Liver (tissue), 10 donors: ENCODE measurements at places on chromosomes 1 and 21.
A peak's percentile ranks its signal among the peaks of the same experiment; 100 is the strongest.

GRCh38 chr1:21899267-21899810 is 37.8 kb downstream of the HSPG2 start:
- DNase-seq = no peak

GRCh38 chr1:245991266-245991665 is 515.8 kb downstream of the SMYD3 start:
- DNase-seq = no peak

DNA sequence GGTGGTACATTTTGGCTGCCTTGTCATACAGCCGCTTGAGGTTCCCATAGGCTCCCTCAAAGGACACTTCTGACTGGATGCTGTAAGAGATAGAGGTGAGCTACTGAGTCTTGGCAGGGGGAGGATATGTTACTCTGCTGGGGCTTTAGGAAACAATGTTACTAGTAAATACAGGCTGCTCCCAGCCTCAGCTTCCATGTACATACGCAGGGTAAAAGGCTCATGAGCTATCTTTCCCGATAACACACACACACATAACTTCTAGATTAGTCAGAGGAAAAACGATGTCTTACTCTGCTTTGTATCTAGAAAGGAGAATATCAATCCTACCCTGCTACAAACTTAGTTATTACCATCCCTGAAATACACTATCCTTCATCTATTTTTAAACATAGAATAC is 14.3 kb downstream of the SMG5 start:
- no peak for DNase-seq

DNA sequence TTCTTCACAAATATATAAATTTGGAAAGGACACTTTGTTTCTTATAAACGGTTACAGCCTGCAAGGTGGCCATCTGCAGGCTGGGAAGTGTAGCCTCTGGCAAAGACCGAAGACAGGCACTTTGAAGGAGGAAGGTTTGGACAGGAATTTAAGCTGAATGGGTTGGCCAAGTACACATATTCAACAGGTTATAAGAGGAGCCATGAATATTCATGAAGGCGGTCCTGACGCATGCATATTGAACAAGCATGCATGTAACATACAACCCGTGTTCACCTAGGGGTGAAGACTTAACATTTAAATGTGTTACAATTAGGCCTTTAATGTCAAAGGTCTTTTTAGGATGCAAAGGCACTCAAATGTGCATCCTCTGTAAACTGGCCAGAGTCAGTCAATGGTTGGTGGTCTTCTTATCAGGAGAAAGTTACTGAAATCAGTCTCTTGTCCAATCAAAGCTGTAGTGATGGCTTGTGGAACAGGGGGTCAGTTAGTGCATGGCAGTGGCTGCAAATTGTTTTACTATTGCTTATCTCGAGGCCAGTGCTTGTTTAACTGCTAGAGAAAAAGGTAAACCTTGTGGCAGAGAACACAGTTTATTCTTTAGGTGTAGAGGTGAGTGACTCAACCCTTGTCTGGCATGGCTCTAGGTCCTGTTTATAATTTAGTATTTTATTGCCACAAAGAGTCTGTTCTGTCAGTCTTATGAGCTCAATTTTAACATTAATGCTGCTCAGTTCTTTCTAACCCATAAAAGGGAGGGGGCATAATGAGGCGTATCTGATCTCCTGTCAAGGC is 70.3 kb upstream of the F3 start:
- DNase-seq = no peak

GRCh38 chr21:25039461-25040380 is 567.6 kb downstream of the MRPL39 start:
- DNase-seq = no peak

DNA sequence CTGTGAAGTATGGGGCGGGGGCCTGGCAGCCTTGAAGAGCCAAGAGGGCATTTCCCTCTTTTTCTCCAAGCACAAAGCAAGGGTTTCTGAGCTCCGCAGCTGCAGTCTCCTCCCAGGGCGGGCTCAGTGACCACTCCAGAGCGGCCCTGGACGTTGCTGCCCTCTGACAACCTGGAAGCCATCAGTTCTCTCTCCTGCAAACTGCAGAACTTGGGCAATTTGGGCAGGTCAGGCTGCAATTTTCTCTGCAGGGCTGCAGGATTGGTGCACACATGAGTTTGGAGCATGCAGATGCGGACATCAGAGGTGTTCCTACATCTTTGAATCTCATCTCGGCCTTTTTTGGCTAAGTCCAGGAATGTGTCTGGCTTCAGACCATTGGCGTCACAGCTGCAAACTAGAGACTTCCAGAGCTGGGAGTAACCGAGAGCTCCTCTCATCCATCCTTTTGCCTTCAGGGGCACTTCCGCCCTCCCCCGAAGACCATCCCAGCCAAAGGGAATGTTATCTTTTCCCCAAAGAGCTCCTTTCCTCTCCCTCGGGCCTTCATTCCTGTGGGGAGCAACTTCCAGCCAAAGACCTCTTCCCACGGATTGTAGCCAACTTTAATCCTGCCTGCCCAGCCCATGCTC is 139.6 kb upstream of the WNT4 start:
- peak; percentile 21 for DNase-seq

GRCh38 chr1:110780600-110781484 is 92.1 kb upstream of the CD53 start:
- DNase-seq = peak; percentile 71

GRCh38 chr1:172976222-172977041 is 74.3 kb downstream of the TNFSF18 start:
- DNase-seq = no peak

GRCh38 chr21:27695246-27695645 is 728.4 kb upstream of the ADAMTS5 start:
- DNase-seq = no peak

GRCh38 chr21:44018813-44019567 is 6.9 kb downstream of the TRAPPC10 start:
- DNase-seq = peak; percentile 24

- no peak for DNase-seq
These were observed 32.9 kb downstream of the NRIP1 start for GRCh38 chr21:15031790-15032357.

- no peak for DNase-seq
These were observed 105.2 kb downstream of the LAMC2 start for GRCh38 chr1:183291216-183291762.

GRCh38 chr1:11026052-11026451 is 13.6 kb downstream of the TARDBP start:
- no peak for DNase-seq

- no peak for DNase-seq
These were observed 393 bp downstream of the LYSMD1 start for GRCh38 chr1:151165281-151165737.

GRCh38 chr1:72324451-72324850 is 42.1 kb upstream of the NEGR1 start:
- no peak for DNase-seq

DNA sequence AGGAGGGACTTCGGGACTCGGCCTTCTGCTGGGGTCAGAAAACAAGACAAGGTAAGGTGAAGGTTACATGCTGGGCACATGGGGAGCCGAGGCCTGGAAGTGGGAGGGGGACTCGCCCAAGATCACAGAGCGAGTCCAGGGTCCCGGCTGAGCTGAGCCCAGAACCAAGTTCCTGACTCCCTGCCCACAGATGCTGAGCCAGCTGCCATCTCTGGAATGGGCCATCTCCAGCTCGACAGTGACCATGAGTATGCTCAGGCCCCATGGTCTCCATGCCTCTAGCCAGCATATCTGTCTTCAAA is 26.7 kb upstream of the EDN2 start:
- DNase-seq = no peak

- DNase-seq = no peak
These were observed 175.3 kb downstream of the CACNA1E start for GRCh38 chr1:181658581-181658980.

GRCh38 chr1:89552471-89553081 is 27.9 kb downstream of the LRRC8B start:
- no peak for DNase-seq

GRCh38 chr1:164813776-164814175 is 254.8 kb downstream of the PBX1 start:
- no peak for DNase-seq

GRCh38 chr21:34335316-34335715 is 28.5 kb upstream of the KCNE2 start:
- no peak for DNase-seq

DNA sequence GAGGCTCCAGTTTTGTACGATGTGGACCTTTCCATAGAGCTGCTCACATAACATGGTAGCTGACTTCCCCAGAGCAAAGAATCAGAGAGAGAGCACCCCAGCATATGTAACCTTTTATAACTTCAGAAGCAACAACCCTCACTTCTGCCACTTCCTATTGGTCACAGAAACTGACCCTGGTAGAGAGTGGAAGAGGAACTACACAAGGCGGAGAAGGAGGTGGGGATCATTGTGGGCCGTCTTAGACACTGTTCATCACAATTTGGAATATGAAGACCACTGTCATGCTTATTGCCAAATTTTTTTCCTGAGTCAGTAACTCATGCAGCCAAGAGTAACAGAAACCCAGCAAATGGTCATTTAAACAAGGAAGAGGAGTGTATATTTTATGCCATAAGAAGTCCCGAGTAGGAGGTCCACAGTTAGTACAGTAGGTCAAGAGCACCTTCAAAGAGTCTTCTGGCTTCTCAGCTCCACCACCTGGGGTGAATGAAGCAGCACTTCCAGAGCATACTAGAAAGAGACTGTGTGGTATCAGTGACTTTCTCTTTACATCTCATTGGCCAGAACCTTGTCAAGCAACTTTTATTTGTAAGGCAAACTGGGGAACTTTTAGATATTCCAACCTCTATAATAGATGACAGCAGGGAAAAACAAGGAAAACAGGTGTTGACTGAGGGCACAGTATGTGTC is 71.8 kb downstream of the ODF2L start:
- no peak for DNase-seq

- peak; percentile 22 for DNase-seq
These were observed 89.0 kb upstream of the CD34 start for GRCh38 chr1:207999972-208000371.

GRCh38 chr1:27350663-27351540 is 9.1 kb downstream of the SYTL1 start:
- DNase-seq = no peak

DNA sequence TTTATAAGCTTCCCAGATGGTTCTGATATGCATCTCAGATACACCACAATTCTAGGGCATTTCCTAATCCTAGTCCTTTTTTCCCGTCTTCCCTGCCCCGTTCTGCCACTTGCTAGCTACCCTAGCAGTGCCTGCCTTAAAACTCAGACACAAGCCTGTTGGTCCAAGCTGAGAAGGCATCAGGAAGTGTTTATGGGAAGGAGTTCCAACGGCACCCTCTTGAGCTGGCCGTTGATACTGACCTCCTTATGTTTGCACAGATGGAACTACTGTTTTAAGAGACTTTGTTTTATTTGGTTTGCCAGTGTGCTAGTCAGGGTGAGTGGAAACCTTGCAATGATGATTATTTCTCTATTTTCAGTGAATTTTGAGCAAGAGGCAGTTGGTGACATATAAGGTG is 67.2 kb downstream of the UCK2 start:
- no peak for DNase-seq

GRCh38 chr1:173601588-173601987 is 1.3 kb downstream of the SLC9C2 start:
- DNase-seq = no peak

GRCh38 chr1:83676106-83676505 is 322.8 kb downstream of the TTLL7 start:
- DNase-seq = no peak

DNA sequence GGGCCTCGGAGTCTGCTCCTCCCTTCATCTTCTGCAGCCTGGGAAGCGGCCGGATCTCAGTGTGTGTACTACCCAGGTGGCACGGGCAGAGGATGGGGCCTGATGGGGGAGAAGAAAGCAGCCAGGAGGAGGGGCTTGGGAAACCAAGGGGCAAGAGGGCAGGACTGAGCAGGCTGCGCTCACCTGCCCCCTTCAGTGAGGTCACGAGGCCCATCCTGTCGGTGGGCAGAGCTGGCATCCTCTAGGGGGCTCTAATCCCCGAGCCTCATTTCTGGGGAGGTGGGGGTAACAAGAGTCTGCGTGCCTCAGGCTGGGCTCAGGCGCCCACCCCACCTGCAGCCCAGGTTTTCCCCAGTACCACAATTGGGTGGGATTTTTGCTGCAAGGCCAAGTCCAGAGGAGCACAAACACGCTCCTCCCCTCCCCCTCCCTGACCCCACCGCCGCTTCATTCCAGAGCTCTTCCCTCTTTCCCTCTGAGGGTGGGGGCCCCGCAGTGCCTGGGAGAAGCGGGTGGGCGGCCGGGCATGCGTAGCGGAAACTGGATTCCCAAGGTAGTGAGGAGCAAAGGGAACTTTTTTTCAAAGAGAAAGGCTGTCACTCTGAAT is 1.8 kb upstream of the WNT3A start:
- no peak for DNase-seq

GRCh38 chr1:214027498-214027897 is 39.7 kb downstream of the PROX1 start:
- no peak for DNase-seq

- DNase-seq = no peak
These were observed 175.5 kb downstream of the CYYR1 start for GRCh38 chr21:26397545-26397944.

DNA sequence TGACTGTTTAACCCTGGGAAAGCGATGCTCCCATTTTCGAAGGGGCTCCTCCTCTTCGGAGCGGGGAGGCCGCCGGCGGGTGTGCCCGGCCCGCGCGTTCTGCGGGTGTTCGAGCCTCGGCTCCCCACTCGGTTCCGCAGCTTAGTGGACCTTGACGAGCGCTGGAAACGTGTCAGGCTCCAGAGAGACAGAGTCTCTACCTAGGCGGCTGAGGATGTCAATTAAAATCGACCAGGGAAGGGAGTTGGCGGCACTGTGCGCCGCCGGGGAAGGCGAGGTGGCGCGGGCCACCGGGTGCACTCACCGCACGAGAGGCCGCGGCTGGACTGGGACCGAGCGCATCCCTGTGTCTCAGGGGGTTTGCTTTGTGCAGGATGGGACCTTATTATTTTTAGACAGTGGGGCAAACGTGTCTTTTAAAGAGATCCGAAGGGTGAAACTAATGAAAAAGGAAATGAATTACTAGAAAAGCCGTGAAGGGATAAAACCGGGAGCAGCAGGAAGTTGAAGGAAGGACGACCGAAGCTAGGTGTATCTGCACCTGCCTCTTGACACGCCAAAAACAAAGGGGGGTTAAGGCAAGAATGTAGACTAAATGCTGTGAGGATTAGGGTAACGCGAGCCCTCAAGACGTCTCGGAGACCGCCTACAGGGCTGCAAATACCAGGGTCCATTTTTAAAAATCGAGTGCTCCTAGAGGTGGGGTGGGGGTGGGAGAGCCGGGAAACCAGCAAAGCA is 5.6 kb downstream of the LHX4 start:
- DNase-seq = no peak

DNA sequence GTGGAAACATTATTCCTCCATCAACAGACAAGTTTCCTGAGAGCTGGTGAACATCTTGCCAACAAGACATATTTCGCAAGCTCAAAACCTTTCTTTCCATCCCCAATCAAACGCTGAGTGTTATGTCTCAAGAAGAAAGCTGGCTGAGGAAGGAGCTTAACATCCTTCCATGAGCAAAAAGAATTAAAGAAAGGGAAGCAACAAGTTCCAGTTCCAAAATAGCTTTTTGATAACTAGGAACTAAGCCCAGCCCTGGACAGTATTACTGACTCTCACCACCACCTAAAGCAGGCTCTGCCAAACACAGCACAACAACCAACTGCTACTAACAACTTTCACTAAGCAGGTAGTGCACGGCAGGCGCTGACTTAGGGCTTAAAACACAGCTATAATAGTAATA is 50.2 kb downstream of the CAPZB start:
- DNase-seq = no peak
